ENCODE measurements at places on chromosomes 6 and 20. TPM values are rescaled to one million over a fixed set of nuclear protein-coding genes. Genes with fewer than 3 reads are reported as not detected.

The CTSZ gene
- 114 TPM for total RNA-seq

The TRIM15 gene
- total RNA-seq, result not detected

The EFCAB8 gene
- total RNA-seq, result not detected

The MAFB gene
- total RNA-seq, result not detected

The ERVFRD-1 gene
- total RNA-seq, result not detected
